ENCODE measurements at places on chromosomes 13 and 19.

DNA sequence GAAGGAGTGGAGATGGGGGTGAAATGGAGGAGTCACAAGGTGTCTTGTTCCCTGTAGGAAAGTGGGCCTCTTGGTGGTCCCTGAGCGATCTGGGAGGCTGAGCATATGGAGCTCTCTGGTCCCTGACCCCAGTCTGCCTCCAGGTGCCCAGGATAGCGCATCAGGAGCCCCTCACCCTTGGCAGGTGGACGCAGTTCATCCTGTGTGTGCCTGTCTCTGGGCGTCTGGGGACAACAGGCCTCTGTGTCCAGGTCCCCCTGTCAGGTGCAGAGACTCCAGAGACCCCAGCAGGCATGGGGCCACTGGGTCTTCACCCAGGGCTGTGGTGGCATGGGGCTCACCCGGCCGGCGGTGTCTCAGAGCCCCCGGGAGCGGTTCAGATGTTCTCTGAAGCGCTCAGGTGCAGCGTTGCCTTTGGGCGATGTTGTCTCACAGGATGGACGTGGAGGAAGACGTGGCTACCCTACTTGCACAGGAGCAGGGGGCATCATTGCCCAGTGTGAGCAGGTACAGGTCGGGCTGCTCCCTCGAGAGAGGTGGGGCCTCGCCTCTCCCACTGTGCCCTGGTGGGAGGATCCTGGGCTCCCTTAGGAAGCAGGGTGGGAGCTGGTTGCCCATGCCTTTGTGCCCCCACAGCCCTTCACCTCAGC lies 58.1 kb upstream of the TPM4 start:
- no peak for DNase-seq

- DNase-seq = no peak
These were observed 21.4 kb downstream of the KL start for GRCh38 chr13:33037673-33038072.

- no peak for DNase-seq
These were observed 41.0 kb downstream of the KL start for GRCh38 chr13:33057019-33057780.

DNA sequence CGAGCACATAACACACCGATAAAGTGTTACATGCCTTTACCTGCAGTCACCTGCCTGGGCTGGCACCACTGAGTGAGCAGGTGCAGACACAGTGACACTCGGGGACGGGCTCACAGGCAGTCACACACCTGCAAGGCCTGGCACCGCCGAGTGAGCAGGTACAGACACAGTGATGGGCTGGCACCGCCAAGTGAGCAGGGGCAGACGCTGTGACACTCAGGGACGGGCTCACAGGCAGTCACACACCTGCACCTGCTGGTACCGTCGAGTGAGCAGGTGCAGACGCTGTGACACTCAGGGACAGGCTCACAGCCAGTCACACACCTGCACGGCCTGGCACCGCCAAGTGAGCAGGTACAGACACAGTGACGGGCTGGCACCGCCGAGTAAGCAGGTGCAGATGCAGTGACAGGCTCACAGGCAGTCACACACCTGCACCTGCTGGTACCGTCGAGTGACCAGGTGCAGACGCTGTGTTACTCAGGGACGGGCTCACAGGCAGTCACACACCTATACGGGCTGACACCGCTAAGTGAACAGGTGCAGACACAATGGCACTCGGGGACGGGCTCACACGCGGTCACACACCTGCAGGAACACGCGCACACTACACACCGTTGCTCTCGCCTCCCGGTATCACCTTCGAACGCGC lies 470 bp downstream of the ZNF835 start:
- no peak for DNase-seq

- no peak for DNase-seq
These were observed 16.7 kb downstream of the DCAF15 start for GRCh38 chr19:13968999-13969398.

- DNase-seq = no peak
These were observed 3.1 kb upstream of the SHISA2 start for GRCh38 chr13:26054896-26055295.

DNA sequence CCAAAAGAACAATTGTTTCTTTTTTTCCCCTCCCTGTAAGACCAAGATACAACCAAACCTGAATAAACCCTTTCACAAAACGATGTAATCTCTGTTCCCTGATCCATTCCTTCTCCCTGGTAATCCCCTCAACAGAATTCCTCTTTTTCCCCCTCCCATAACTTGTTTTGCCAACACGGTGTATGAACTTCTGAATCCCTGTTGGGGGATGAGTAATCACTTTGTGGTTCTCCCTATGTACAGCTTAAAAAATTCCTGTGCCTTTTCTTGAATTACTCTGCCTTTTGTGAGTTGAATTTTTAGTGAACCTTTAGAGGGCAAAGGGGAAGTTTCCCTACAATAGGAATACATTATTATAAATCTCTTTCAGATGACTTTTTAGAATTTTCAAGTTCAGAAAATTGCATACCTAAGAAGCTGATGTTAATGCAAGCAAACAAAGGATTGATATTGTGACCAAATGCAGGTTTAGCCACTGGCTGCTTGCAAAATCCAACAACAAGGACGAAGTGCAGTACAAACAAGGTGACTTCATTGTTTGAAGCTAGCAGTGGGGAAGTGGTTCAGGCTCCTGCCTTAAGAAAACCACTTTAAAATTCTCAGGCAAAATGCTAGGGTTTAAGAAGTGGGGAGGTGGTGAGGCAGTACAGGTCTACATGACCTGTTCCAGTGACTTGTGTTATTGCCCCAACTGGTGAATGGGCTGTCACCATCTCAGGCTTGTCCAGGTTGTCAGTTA lies 15.0 kb upstream of the EPSTI1 start:
- no peak for DNase-seq

GRCh38 chr13:68170961-68171360 lies 940.8 kb upstream of the PCDH9 start:
- no peak for DNase-seq

DNA sequence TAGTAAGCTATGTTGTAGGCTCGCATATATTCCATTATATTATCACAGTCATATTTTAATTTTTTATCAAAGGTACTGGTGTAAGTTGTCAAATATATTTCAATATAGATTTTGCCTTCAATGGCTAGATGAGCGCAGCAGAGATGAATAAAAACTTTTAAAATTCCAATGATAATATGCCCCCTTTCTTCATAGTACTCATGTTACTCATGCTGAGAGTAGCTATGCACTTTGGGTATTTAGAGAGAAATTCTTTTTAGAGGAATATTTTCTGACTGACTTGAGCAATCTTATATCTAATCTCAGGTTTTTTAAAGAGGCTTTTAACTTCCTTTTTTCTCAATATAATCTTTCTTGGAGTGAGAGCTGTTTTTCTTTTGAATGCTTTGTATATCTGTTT lies 11.4 kb downstream of the ZNF254 start:
- DNase-seq = no peak

DNA sequence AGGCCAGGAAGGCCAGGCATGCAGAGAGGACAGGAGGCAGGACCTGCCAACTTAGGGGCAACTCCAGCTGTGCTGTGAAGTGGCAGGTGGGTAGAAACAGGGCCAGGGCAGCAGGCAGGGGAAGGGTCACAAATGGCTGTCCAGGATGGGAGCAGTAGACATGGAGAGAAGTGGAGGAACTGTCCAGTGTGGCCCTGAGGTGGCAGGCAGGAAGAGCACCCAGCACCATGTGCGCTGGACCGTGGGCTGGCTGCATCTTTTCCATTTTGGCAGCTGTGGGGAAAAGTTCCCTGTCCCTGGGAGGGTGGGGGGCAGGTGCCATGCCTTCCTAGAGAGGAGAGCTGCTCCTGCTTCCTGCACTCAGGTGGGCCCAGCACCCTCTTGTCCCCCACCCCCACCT lies 13.8 kb downstream of the DEDD2 start:
- DNase-seq = no peak

GRCh38 chr19:31312677-31313244 lies 36.5 kb downstream of the TSHZ3 start:
- no peak for DNase-seq

DNA sequence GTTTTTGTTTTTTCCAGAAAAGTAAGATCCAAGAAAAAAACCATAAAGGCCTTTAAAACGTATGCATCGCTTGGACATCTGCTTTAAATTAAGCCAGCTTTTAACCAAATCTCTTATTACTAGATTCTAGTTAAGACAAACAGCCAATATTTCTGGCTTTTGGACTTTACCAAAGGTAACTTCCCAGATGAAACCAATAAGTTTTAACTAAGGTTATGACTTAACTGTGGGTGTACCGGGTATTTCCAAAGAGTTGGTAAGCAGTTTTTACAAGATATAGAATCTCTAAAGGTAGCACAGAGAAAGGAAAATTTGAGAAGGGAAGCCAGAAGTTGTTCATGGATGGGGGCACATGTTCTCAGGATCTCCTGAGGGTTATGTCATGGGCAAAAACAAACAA lies 34.0 kb downstream of the CEACAM1 start:
- no peak for DNase-seq

- DNase-seq = no peak
These were observed 146.0 kb downstream of the OXGR1 start for GRCh38 chr13:96848286-96848685.

- no peak for DNase-seq
These were observed 12.6 kb downstream of the SCEL start for GRCh38 chr13:77548095-77548494.

DNA sequence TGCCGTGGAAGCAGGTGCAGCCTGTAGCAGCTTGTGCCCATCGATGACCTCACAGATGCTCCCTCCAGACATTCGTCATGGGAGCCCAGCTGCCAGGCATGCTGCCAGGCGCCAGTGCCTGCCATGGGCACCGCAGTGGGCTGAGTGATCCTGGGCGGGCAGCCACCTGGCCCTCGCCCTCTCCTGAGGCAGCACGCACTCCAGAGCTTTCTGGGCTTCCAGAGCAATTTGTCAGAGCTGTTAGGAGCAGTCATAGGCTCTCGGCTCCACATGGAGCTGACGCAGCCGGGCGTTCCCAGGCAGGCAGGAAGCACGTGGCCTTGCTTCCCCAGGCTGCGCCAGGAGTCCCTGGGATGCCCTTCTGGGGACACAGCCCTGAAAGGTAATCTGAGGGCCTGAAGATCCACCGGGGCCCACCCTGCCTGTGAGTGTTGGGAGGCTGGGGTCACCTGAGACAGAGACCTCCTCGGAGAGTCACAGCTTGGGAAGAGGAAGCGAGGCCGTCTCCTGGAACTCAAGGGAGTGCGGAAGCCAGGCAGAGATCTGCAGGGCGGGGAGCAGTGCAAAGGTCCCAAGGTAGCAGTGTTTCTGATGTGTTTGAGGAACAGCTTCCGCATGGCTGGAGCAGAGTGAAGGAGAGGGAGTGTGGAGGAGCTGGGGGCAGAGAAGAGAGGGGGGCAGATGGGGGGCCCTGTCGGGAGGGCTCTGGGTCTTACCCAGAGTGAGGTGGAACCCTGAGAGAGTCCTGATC lies 50.6 kb downstream of the DPF1 start:
- DNase-seq = no peak

DNA sequence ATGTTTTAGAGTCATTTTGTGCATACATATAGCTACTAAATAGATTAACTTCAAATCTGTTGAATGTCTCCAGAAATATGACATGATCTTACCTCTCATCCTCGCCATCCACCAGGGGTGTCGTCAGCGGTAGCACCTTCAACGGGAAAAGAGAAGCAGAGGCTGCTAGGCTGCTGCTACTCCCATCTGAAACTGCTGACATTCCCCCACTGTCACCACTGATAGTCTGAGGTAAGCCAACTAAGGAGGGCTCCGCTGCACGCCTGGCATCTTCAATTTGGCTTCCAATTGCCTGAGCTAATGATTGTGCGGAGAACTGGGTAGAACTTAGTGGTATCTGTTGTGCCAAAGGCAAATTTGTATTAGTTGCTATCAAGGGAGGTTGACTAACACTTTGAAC lies 3.1 kb downstream of the TSC22D1 start:
- no peak for DNase-seq

- peak; percentile 64 for DNase-seq
These were observed 22.2 kb downstream of the RASA3 start for GRCh38 chr13:114110091-114110829.

DNA sequence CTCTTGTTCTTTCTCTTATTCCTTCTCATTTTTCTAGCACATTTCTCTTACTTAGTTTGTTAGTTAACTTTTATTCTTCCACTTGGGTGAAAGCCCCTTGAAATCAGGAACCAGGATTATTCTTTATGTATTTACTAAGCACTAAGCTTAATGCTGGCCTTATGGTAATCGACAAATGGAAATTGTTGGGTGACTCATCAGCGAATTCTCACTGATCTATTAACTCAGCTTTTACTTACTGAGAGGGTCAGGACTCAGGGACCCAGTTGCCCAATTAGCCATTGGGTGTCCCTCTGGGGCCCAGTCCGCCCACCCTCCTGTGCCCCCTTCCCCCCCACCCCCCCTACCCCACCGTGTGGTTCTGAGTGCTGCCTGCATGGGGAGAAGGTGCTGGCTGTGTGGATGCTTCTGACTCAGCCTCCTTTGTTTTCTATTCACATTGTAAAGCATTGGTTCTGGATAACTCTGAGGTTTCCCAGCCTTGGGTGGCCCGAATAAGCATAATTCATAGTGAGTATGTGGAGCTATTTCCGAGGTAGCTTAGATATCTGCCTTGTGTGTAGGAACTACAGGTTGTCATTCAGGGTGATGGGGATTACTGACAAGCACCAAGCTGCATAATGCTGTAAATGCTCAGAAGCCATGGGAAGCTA lies 240.9 kb downstream of the FGF9 start:
- DNase-seq = no peak

DNA sequence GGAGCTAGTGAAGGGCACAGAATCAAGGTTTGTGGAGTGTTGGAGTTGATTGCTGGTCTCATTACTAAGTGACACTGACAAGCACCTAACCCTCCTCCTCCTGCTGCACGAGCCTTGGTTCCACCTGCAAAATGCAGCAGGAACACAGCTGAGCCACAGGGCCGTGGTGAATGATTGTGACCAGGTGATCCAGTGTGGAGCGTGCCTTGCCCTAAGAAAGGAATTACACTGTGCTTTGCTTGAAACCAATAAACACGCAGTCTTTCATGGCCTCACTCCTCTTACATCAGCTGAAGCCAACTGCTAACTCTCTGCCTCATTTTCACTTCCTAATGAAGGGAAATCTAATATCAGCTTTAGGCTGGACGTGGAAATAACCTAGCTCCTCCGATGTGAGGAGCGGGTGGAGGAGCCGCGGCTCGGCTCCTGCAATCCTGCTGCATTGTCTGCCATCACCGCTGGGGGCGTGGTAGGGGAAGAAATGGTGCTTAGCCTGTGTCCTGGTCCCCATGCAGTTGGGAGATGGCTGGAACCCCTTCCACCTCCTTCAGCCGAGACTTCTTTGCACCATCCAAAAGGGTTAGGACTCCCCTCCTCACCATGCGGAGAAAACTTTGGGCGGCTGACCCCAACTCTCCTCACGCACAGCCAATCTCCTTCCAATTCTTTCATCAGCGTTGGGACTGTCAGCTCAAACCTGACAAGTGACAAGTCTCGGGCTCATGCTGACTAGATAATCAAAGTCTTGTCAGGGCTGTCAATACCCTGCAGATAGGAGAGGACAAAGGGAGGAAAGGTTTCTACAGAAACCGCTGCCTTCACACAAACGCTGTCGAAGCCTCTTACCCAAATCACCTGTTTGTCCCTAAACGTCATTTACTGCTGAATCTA lies 427.9 kb downstream of the ZNF536 start:
- no peak for DNase-seq

GRCh38 chr13:72565893-72566292 lies 161.5 kb downstream of the MZT1 start:
- no peak for DNase-seq
